ENCODE measurements at places on chromosomes 4 and X.
A peak's percentile ranks its signal among the peaks of the same experiment; 100 is the strongest.

DNA sequence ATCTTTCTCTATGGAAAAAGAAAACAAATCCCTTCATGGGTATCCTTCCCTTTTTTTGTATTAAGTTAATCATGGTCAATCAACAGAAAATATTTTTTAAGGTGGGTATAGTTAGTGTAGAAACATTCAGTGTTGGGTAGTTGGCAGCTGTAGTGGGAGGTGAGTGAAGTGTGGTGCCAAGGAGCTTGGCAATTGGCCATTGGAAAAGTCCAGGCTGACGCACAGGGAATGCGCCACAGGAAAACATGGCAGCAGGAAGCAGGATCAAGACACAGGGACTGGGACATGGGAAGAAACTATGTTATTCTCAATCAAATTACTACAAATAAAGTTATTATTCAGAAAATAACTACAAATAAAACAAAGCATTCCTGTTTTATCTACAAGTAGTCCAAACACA lies 20.0 kb downstream of the PALLD start:
- no peak for DNase-seq

- no peak for DNase-seq
Measured at GRCh38 chr4:40992472-40993295, 221.7 kb downstream of the APBB2 start.

- no peak for DNase-seq
Measured at GRCh38 chrX:139691843-139692505, 16.0 kb downstream of the MCF2 start.

DNA sequence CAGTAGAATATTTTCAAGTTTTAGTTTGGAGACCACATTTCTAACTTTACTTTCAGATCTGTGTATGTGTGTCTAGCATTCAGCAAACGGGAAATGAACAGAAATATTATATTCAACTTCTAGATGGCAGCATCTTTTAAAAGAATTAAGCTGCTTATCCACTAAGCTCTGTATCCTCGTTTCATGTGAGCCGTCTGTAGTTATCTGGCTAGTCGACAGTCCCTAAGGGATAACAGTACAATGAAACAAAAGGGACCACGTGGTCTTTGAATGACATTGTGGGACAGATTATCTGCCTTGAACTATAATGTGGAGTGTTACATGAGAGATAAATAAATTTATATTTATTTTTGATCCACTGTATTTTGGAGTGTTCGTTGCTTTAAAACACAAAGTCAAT lies 35.8 kb upstream of the PRSS12 start:
- no peak for DNase-seq

DNA sequence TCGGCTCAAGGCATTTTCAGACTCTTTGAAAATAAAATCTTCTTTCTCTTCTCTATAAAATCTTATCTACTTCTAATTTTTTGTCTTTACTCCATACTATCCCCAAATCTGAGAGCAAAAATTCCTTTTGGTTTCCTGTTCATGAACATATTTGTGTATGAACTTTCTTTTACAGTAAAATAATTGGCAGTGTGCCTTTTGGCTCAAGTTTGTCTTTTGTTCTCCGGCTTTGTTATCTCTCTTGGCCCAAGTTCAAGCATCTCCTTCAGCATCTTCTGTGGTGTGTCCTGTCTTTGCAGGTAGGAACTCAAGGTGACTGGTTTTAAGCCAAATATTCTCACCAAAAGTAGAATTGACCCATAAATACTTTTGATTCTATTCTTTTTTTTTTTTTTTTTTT lies 276.6 kb upstream of the FAT1 start:
- DNase-seq = no peak

- DNase-seq = no peak
Measured at GRCh38 chr4:168099195-168099594, 6.9 kb downstream of the ANXA10 start.

DNA sequence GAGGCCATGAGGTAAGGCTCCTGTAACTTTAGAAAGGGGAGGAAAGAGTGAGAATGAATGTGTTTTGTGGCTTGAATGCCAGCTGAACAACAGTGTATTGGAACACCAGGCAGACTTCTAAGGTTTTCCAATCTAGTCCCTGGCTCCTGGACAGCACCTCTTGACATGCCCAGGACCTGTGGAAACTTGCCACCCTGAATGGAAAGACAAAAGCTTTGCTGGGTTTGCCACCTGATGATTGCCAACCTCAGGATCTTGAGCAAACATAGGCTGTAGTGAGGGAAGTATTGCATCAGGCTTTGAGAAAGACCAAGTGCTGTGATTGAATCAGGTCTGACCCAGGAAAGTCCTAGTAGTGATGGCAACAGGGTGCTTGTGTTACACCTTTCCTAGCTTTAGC lies 1393.1 kb upstream of the DIAPH2 start:
- DNase-seq = no peak

DNA sequence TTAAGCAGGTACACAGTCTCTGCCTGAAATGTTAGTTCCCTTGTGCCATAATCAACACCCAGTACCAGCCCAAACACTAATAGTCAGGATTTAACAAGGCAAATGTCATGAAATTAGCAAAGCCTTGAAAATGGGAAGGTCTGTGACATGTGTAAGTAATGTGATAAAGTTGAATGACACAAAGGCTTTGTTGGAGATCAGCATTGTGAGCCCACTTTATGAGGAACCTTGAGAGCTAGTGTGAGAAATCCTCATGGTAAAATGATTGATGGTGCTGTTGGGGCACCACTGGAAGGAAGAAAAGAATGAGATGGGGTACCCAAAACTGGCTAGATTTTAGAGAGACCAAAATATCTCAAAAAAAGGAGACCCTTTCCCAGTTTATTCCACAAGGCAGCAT lies 3.3 kb upstream of the LIN54 start:
- DNase-seq = no peak

GRCh38 chr4:128879283-128879682 lies 69.8 kb downstream of the JADE1 start:
- DNase-seq = no peak

DNA sequence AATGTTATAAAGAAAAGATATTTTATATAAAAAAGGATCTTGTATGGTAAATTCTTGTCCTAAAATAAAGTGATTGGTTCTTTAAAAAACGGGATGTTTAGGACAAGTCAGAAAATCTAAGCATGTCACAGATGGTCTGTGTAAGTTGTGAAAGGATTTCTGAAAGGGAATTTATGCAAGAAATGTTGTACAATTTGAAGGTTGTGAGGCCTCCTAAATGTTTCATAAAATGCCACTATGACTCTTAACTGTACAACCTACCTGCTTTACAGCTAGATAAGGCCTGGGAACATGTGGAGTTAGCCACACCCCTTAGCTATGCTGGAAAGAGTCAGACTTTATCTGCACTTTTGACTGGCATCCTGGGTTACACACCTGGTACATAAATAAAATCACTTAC lies 951.5 kb upstream of the POU3F4 start:
- DNase-seq = no peak

GRCh38 chr4:100869276-100869675 lies 351.5 kb upstream of the EMCN start:
- DNase-seq = no peak

DNA sequence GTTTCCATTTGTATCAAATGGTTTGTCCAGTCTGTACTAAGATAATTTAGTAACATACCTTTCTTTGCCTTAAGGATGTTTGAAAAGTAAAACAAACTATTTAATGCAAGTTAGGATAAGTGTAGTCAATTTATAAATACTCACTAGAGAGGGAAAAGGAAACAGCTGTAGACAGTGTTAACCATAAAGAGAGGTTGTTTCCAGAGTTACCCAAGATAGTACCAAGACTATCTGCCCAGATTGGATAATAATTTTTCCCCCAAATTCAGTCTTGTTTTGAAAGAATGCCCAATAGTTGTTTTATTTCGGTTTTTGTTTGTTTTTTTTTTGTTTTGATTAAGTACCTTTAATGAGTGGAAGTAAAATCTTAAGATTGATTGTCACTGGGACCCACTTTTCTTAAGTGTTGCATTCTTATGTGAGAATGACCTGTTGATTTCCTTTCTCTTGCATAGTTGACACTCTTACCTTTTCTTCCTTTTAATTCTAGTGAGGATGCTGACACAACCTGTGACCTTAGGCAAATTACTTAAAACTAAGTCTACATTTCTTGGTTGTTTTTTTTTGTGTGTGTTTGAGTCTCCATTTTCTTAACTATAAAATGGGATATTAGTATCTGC lies 12.8 kb downstream of the AFF1 start:
- no peak for DNase-seq

GRCh38 chrX:34467437-34467836 lies 189.6 kb downstream of the TMEM47 start:
- no peak for DNase-seq

DNA sequence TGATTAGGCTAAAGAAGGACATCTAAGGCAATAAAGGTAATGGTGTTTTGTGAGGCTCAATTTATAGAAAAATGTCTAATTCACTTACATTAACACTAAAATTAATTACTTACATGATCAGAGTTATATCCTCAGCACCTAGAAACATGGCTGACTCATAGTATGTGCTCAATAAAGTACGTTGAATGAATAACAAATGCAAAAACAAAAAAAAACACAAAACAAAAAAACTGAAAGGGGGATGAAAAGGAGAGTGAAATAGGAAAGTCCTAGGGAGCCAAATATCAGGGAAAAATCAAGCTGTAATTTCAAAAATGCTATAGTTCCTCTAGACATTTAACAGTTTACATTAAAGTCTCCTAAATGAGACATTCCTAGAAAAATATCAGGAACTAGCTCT lies 18.7 kb downstream of the MBNL3 start:
- no peak for DNase-seq

GRCh38 chrX:70454441-70455365 lies 10.1 kb downstream of the DLG3 start:
- DNase-seq = peak; percentile 53

DNA sequence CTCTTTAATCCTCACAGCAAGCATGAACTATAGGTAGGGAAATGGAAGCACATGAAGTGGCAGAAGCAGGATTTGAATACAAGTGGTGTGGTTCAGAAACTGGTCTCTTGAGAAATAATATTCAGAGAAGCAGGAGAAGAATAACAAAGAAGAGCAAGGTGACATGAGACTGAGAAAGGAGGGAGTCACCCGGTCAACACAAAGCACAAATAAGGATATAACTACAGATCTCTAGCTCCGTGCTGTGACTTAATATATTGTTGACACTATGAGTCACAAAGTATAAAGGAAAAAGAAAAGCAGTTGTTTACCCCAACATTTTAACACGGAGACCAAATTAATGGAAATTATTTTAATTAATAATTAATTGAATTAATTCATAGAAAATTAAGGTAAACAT lies 204.5 kb downstream of the CPE start:
- DNase-seq = no peak

DNA sequence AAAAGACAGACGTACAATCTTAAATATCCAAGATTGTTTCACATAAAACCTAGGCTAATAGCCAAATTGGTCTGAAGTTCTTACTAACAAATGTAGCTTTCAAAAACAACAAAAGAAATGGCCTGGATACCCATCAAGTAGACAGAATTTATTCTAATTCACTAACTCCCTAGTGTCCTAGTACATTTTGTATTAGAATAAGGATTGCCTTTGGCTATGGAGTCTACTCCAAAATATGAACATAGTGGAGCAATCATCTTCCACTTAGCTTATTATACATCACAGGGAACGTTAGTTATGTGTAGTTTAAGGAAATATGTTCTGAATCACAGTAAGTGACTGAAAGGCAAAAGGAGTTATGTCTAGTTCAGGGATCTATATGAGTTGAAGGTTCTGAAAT lies 81.7 kb downstream of the MAPK10 start:
- DNase-seq = no peak

DNA sequence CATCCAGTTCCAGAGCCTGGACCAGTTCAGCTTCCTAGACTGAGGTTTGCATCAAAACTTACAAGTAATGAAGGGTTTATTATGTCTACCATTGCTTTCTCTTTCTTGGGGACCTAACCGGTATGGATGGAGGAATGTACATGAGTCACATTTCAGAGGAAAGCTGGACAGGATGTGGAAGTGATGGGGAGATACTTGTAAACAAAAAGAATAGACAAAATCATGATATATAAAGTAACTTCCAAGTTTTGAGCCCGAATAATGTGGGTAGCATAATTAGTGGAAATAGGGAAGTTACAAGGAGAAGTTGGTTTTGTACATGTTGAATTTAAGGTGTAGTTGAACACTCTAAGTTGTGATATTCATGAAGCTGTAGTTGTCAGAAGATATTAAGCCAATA lies 15.0 kb downstream of the FNIP2 start:
- DNase-seq = no peak

GRCh38 chrX:56762707-56763555 lies 33.9 kb downstream of the NBDY start:
- no peak for DNase-seq

DNA sequence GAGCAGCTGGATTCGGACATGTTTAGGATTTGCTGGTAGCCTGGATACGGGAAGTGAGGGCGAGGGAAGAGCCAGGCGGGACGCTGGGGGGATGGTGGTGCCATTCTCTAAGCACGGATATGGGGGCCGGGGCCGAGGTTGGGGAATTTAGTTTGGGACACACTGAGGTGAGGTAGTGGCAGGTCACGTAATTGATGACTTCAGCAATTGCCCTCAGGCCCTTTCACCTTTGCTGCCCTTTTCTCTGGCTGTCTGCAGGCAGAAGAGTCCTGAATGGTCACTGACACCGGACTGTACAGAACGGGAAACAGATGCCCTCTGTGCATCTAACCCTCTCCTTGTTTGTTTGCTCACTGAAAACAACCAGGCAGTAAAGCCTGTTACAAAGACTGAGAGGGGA lies 16.9 kb upstream of the HMGB3 start:
- DNase-seq = no peak

DNA sequence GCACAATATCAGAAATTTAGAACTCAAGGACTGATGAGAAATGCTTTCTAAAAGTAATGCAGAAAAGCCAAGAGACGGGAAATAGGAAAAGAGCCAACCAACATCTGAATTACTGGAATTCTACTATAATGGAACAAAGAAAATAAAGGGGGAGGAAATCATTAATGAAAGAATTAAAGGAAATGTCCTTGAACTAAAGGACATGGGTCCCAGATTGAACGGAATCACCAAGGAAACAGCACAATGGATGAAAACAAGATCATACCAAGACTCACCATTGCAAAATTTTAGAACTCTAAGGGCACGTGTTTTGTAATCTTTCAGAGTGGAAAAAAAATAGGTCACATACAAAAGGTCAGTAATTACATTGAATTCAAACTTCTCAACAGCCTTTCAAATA lies 35.9 kb downstream of the HPGDS start:
- DNase-seq = no peak

DNA sequence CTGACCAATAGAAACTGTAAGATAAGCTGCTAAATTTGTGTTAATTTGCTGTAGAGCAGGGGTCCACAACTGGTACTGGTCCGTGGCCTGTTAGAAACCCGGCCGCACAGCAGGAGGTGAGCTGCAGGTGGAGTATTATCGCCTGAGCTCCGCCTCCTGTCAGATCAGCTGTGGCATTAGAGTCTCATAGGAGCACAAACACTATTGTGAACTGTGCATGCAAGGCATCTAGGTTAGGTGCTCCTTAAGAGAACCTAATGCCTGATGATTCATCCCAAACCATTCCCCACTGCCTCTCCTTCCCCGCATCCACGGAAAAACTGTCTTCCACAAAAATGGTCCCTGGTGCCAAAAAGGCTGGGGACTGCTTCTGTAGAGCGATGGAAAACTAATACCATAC lies 19.7 kb downstream of the FBXW7 start:
- no peak for DNase-seq

- no peak for DNase-seq
Measured at GRCh38 chrX:68676335-68676734, 28.9 kb downstream of the STARD8 start.

GRCh38 chr4:142447009-142447408 lies 399.1 kb downstream of the INPP4B start:
- DNase-seq = no peak

GRCh38 chr4:16067515-16067914 lies 16.3 kb downstream of the PROM1 start:
- DNase-seq = no peak

Data from stimulated activated CD8-positive, alpha-beta memory T cell treated with anti-CD3 and anti-CD28 coated beads, Interleukin-7, amount 100 ng/mL, for 48 hours (primary cell).